ENCODE measurements at places on chromosomes 1 and 21. TPM values are rescaled to one million over a fixed set of nuclear protein-coding genes. Genes with fewer than 3 reads are reported as not detected.

Gene OR2AK2
- total RNA-seq, result not detected

DNA sequence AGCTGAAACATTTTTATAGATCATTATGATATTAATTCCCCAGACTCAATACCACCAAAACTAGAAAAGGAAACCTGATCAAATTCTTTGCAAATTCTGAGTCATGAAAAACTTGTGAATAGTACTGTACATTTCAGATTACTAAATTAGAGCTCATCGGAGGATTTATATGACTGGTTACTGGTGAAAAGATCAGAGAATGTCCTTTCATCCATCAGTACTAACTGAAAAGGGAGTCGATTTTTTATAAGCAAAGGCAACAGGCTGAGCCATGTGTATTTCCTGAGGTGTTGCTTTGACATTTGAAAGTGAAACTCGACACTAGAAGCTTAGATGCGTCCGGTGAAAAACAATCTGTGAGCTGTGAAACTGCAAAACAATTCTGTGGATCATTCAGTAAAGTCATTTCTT is 155.7 kb downstream of the TNFSF18 start:
- no peaks in the 10 kb centered on the region for H3K36me3 ChIP-seq
- no peak for DNase-seq
- no peak overlapping the region for H3K4me3 ChIP-seq
- no peak overlapping the region for H3K27ac ChIP-seq

Gene AMIGO1
- total RNA-seq, result 1.8 TPM

GRCh38 chr1:7454895-7455784 is 316.0 kb upstream of the VAMP3 start:
- no peak overlapping the region for H3K27ac ChIP-seq
- peak; percentile 69 for DNase-seq
- no peak overlapping the region for H3K4me3 ChIP-seq
- H3K36me3 ChIP-seq, result no peaks in the 10 kb centered on the region
- peaks cover 5% of the 10 kb centered on the region for H3K4me1 ChIP-seq
- H3K27me3 ChIP-seq, result no peaks in the 10 kb centered on the region

GRCh38 chr1:52364235-52364839 is 1.7 kb downstream of the CC2D1B start:
- H3K4me1 ChIP-seq, result peaks cover 10% of the 10 kb centered on the region
- H3K27ac ChIP-seq, result peak overlapping the region; percentile 88
- DNase-seq, result no peak
- H3K4me3 ChIP-seq, result no peak overlapping the region
- no peaks in the 10 kb centered on the region for H3K27me3 ChIP-seq
- peaks cover 18% of the 10 kb centered on the region for H3K36me3 ChIP-seq

DNA sequence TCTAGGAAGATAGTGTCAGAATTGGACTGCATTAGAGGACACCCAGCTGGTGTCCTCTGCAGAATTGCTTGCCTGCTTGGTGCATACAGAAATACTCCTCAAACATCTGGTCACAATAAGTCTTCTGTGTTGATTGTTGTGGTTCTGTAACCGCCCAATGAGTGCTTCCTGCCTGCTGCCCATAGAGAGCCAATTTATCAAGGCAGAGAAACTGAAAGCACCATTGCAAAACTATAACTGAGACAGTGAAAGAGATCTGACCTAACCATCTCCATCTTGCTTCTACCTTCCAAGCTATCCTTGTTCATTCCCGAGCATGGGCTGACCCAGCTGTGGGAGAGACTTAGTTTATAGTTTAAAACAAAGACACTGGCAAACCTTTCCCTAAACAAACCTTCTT is 462.4 kb upstream of the RGS18 start:
- no peaks in the 10 kb centered on the region for H3K36me3 ChIP-seq
- no peak for DNase-seq
- no peak overlapping the region for H3K4me3 ChIP-seq
- no peak overlapping the region for H3K27ac ChIP-seq
- no peaks in the 10 kb centered on the region for H3K27me3 ChIP-seq

GRCh38 chr1:117838911-117839310 is 90.5 kb downstream of the GDAP2 start:
- H3K4me1 ChIP-seq, result peaks cover 18% of the 10 kb centered on the region
- H3K27ac ChIP-seq, result peak overlapping the region; percentile 92
- H3K36me3 ChIP-seq, result no peaks in the 10 kb centered on the region

- no peak overlapping the region for H3K4me3 ChIP-seq
- H3K4me1 ChIP-seq, result no peaks in the 10 kb centered on the region
- no peak overlapping the region for H3K27ac ChIP-seq
These were observed 10.8 kb upstream of the NFASC start for GRCh38 chr1:204859861-204860267.

GRCh38 chr1:163258181-163258580 is 55.5 kb upstream of the RGS5 start:
- DNase-seq, result peak; percentile 69
- no peak overlapping the region for H3K4me3 ChIP-seq
- H3K36me3 ChIP-seq, result no peaks in the 10 kb centered on the region

DNA sequence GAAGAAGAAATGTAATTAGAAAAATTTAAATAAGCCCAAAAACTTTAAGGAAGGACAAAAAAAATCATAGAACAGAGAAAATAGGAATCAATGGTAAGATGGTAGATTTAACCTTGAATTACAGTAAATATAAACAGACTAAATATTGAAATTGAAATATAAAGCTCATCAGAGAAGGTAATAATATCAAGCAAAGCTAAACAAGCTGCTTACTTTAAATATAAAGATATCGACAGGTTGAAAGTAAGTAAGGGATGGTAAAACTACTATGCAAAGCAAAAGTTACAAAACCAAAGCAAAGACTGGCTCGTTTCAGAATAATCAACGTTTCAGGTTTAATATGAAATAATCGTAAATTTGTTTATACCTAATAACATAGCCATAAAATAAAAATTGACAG is 137.0 kb upstream of the KCNJ15 start:
- no peak for DNase-seq
- H3K36me3 ChIP-seq, result no peaks in the 10 kb centered on the region
- H3K27me3 ChIP-seq, result no peaks in the 10 kb centered on the region
- H3K4me3 ChIP-seq, result no peak overlapping the region
- no peak overlapping the region for H3K27ac ChIP-seq
- no peaks in the 10 kb centered on the region for H3K4me1 ChIP-seq

DNA sequence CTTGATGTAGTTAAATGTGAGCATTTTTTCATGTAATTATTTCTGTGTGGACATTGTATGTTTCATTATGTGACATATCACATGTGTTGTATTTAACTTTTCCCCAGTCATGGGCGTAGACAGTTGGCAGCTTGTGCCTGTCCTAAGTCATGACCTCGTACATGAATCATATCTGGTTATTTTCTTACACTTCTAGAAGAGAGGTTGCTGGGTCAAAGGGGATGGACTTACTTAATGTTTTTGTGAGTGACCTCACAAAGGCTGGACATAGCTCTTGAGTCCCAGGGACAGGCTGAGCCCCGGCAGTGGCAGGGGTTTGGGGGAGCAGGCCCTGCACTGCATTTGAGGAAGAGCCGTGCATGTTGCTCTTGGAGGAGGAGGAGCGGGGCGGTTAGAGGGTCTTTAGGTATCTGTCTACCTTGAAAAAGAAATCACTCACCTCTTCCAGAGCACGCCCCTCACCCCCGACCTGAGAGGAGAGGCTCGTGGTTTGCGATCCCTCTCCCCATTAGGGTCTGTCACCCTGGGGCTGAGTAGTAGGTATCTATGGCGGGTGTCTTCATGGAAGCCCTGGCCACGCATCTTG is 16.4 kb downstream of the IFNGR2 start:
- H3K27me3 ChIP-seq, result no peaks in the 10 kb centered on the region
- H3K27ac ChIP-seq, result no peak overlapping the region

DNA sequence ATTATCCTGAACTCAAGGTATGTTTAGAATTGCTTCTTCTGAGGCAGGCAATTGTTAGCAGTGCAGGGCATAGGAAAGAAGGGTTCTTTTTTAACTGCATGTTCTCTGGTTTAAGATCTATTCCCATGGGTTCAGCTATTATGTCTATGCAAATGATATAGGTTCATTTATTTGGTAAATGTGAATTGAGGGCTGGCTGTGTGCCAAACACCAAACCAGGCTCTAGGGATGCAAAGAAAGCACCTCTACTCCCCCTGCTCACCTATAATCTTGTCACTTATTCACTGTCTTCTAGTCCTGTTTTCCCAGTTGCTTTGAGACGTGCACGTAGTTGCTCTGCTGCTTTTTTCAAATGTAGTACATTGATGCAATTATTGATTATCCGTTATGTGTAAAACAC is 691 bp upstream of the KIFAP3 start:
- no peaks in the 10 kb centered on the region for H3K4me1 ChIP-seq
- H3K27ac ChIP-seq, result no peak overlapping the region
- peak overlapping the region; percentile 95 for H3K4me3 ChIP-seq
- no peaks in the 10 kb centered on the region for H3K27me3 ChIP-seq

DNA sequence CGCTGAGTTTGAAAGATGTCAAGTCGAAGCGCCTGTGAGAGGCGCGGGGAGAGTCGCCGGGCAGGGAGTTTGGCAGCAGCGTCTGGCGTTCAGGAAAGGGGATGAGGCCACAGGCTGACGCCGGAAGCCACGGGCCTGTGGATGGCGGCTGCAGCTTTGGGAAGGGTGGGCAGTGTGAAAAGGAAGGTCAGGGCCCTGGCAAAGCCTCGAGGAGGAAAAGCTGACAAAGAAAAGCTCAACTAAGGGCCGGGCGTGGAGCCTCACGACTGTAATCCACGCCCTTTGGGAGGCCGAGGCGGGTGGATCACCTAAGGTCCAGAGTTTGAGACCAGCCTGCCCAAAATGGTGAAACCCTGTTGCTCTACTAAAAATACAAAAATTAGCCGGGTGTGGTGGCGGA is 25.2 kb upstream of the COX20 start:
- H3K4me3 ChIP-seq, result no peak overlapping the region
- no peaks in the 10 kb centered on the region for H3K4me1 ChIP-seq
- H3K36me3 ChIP-seq, result no peaks in the 10 kb centered on the region

Gene ESRRG
- total RNA-seq, result 0.79 TPM

DNA sequence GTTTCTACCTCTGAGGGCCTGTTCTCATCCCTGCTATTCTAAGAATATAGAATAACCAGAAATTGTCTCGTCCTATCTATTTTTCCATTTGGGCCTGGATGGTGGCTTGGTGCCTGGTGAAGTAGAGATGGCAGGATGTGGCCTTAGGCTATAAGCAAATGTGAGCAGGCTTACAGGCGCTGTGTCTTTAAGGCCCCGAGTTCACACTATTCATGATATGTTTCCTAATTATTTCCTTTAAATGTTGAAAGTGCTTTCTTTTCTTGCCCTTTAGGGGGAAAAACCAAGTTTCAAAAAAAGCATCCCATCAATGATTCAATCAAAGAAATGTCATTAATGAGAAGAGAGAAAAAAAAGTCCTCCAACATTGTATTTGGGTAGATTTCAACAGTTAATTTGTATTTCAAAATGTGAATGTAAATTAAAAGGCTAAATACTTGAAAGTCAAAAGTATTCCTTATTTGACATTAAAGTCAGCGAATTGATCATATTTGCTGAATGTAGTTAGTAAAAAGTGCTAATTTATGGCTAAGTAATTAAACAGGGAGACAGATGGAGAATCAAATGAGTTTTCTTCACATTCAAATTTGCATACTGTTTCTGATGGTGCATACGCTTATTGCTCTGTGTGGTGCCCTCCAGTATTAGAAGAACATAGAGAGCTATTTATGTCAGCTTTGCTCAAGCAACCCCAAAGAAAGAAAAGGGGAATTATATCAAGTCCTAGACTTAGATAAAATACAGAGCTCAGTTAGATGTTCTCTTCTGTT is 34.0 kb upstream of the HUNK start:
- H3K36me3 ChIP-seq, result no peaks in the 10 kb centered on the region
- H3K4me1 ChIP-seq, result no peaks in the 10 kb centered on the region
- H3K27ac ChIP-seq, result no peak overlapping the region
- H3K4me3 ChIP-seq, result no peak overlapping the region
- peaks cover 2% of the 10 kb centered on the region for H3K27me3 ChIP-seq
- DNase-seq, result no peak

DNA sequence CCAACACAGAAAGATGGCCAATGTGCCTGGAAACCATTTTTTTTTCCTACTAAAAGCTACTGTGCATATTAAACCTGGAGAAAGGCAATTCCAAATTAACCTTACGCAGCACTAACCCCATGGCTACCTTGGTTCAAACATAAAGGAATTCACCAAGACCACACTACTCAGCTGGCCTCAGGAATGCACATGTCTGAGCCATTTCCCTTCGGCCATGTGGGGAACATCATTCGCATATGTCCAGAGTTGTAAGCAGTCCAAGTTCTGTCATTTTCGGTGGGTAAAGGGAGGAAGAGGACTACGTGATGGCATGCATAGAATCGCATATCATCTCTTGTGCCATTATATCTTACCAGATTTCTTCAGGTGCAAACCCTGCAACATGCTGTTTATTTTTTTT is 175.4 kb downstream of the NTMT2 start:
- no peaks in the 10 kb centered on the region for H3K36me3 ChIP-seq
- H3K27ac ChIP-seq, result no peak overlapping the region
- H3K4me1 ChIP-seq, result peaks cover 4% of the 10 kb centered on the region
- DNase-seq, result peak; percentile 88

Gene CD1B
- not detected for total RNA-seq

DNA sequence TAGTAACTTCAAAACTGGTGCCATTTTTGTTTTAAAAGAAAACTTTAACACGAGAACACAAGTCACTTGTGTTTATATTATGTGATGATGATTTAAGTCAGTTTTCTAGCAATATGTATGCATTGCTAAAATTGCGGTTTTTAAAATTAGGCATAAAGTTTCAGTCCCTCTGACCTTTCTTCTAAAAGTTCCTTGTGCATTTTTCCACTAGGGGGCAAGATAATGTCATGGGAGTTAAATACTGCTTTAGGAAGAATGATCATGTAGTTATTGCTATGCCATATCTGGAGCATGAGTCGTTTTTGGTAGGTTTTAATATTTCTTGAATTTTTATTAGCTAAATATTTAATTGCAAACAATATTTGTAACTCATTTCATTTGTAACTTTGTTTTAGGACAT is 10.7 kb downstream of the CDC7 start:
- no peaks in the 10 kb centered on the region for H3K27me3 ChIP-seq
- no peaks in the 10 kb centered on the region for H3K4me1 ChIP-seq
- no peaks in the 10 kb centered on the region for H3K36me3 ChIP-seq
- no peak overlapping the region for H3K27ac ChIP-seq

GRCh38 chr1:54355931-54356679 is 50.1 kb downstream of the SSBP3 start:
- no peaks in the 10 kb centered on the region for H3K27me3 ChIP-seq
- H3K36me3 ChIP-seq, result no peaks in the 10 kb centered on the region
- H3K4me3 ChIP-seq, result no peak overlapping the region
- H3K4me1 ChIP-seq, result no peaks in the 10 kb centered on the region

- DNase-seq, result peak; percentile 41
- no peaks in the 10 kb centered on the region for H3K27me3 ChIP-seq
- H3K36me3 ChIP-seq, result no peaks in the 10 kb centered on the region
- no peak overlapping the region for H3K27ac ChIP-seq
These were observed 29.2 kb downstream of the OLFML3 start for GRCh38 chr1:114008480-114008941.

Gene MNDA
- not detected for total RNA-seq

Gene SAMD13
- 0.93 TPM for total RNA-seq

Gene KANK4
- 14.5 TPM for total RNA-seq

- DNase-seq, result no peak
- H3K4me3 ChIP-seq, result no peak overlapping the region
- no peaks in the 10 kb centered on the region for H3K4me1 ChIP-seq
- no peaks in the 10 kb centered on the region for H3K27me3 ChIP-seq
- H3K36me3 ChIP-seq, result no peaks in the 10 kb centered on the region
These were observed 384.6 kb upstream of the NCAM2 start for GRCh38 chr21:20613654-20614053.
